ENCODE measurements at places on chromosomes 12 and 14.

- DNase-seq, result no peak
Observed at GRCh38 chr12:55654511-55655214, 18.0 kb downstream of the OR10P1 start.

DNA sequence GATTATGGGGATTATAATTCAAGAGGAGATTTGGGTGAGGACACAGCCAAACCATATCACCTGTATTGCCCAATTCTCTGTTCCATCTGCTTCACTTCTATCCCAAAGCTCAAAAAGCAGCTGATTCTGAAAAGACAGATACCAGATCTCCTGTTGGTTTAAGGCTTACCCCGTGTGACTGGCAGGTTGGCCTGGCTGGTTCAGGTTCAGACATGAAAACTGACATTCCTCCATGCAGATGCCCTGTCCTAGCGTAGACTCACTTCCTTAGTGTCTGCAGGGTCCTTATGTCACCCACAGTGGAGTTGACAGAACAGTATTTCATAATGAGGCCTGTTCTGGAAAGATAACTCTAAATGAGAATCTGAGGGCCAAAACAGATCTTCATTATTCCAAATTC lies 61.1 kb upstream of the FLRT2 start:
- DNase-seq, result no peak

DNA sequence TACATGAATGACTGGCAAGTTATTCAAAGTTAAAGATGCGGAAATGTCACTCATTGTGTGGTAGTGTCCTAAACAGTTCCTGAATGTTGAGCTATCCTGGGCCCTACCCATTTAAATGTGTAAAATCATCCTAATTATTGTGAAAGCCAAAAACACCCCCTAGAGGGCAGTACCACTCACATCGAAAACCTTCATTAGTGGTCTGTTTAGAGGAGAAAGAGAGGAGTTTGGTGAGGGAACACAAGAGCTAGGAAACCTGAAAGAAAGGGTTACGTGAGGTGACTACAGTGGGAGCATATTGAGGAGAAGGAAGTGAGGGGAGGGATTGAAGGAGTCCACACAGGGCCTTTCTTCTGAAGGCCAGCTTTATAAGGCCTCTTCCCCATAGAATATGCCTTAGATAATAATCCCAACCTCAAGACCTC lies 2.5 kb upstream of the TEP1 start:
- DNase-seq, result peak; percentile 71

DNA sequence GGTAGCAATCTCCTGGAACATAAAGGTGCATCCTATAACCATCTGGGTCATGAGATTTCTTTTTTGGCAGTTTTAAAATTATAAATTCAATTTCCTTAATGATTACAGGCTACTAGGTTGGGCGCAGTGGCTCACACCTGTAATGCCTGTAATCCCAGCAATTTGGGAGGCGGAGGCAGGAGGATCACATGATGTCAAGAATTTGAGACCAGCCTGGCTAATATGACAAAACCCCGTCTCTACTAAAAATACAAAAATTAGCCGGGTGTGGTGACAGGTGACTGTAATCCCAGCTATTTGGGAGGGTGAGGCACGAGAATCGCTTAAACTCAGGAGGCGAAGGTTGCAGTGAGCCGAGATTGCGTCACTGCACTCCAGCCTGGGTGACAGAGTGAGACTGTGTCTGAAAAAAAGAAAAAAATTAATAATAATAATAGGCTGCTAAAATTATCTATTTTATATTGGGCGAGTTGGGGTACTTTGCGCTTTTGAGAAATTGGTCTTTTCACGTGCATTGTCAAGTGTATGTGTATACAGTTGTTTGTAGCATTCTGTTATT lies 17.2 kb upstream of the ARF6 start:
- no peak for DNase-seq

DNA sequence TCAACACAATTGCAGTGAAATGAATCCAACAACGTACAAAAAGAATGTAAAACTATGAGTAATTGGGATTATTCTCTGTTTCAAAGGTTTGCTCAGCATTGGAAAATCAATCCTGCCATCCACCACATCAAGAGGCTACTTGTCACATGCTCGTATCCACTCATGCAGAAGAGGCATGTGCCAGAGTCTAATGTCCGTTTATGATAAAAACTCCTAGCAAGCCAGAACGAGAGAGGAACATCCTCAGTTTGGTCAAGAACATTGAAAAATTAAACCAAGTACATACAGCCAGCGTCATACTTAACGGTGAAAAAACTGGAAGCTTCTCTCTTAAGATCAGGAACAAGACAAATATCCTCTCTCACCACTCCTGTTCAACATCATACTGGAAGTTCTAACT lies 563.9 kb upstream of the TMEM132C start:
- DNase-seq, result no peak

- peak; percentile 18 for DNase-seq
Observed at GRCh38 chr12:122393817-122394216, 28.7 kb downstream of the CLIP1 start.

GRCh38 chr12:93164103-93164880 lies 213.4 kb upstream of the NUDT4 start:
- no peak for DNase-seq

GRCh38 chr14:46344327-46344937 lies 307.1 kb downstream of the RPL10L start:
- DNase-seq, result no peak

DNA sequence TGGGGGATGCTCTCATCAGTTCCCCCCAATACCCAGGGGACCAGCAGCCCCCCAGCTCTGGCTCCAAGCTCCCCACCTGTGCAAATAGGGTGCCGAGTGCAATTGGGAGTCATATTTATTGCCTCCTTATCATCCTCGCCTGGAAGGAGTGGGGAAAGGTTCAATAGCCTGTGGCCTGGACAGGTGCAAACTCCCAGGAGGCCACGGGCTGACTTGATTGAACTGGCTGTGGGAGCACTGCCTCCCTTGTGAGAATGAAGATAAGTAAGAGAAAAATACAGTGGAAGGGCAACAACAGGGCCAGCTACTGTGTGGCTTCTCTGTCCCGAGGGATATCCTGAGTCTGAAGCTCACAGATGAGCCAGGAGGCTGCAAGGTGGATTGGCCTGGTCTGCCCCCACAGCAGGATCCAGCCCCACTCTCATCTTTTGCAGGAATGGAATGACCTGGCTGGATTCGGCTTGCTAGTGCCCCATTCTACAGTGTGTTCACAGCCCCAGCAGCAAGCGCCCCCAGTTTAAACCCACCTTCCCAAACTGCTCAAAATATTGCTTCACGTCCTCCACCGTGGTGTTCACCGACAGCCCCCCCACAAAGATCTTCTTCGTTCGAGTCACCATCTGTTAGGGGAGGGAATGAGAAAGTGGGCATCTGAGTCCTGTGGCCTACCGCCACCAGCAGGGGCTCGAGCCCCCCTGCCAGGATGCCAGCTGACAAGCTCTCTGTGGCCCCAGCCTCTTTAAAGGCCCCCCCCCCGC lies 6.3 kb downstream of the MSI1 start:
- no peak for DNase-seq

GRCh38 chr14:24630087-24630871 lies 3.7 kb downstream of the GZMB start:
- DNase-seq, result no peak

DNA sequence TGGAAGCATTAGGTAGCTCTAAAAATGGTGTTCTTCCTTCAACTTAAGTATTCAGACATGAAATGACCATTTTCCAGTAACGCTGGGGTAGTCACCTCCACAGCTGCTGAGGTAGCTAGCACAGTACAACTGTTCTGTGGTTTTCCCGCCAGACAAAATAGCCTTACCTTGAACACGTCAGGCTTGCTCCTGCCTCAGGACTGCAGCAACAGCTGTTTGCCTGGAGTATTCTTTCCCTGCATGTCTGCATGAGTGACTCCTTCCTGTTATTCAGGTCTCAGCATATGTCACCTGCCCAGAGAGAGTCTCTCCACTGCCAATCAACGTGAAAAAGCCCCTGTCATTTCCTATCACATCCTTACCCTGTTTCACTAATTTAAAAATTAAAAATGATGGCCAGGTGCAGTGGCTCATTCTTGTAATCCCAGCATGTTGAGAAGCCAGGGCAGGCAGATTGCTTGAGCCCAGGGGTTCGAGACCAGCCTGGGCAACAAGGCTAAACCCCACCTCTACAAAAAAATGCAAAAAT lies 37.9 kb downstream of the WDR89 start:
- DNase-seq, result no peak

- DNase-seq, result no peak
Observed at GRCh38 chr14:30193845-30194501, 266.3 kb upstream of the PRKD1 start.

DNA sequence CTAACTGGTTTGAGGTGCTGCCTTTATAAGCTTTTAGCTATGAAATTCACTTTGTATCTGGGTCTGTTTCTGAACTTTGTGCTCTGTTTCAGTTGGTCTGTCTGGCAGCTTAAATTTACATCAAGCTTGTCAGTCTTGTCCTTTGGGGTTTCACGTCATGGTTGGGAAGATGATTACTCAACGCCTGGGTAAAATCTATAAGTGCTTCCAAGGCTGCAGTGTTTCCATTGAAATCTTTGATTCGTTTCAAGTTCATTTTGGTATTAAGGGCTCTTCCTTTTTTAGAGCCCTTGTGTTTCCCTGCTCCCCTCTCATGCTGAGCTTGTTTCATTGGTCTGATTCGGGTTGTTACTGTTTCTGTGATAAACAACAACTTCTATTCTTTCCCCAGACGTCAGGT lies 58.2 kb downstream of the FBXW8 start:
- no peak for DNase-seq

GRCh38 chr14:56274556-56274955 lies 156.3 kb downstream of the PELI2 start:
- DNase-seq, result no peak

GRCh38 chr12:46664761-46665287 lies 161.0 kb downstream of the SLC38A4 start:
- DNase-seq, result peak; percentile 9

GRCh38 chr12:59828521-59828920 lies 232.7 kb downstream of the SLC16A7 start:
- DNase-seq, result no peak

DNA sequence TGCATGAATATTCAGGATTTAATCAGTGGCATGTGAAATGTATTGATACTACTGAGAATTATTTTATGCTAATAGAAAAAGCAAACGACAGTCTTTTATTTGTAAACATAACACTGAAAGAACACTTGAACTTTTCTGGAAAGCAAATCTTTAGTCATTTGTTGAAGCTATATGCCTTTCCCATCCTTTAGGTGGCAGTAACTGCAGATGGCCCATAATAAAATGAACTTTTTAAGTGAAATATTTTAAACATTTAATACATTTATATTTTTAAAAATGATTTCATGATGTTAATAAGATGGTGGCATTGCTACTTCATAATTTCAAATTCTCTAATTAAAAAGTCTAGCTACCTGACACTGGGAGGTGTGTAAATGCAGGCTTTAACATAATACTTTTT lies 13.9 kb upstream of the KRR1 start:
- DNase-seq, result no peak

- no peak for DNase-seq
Observed at GRCh38 chr14:30757082-30757481, 117.3 kb upstream of the COCH start.

GRCh38 chr12:51382173-51382572 lies 9.0 kb downstream of the GALNT6 start:
- DNase-seq, result no peak

GRCh38 chr12:75779891-75780496 lies 251.6 kb downstream of the PHLDA1 start:
- DNase-seq, result no peak

GRCh38 chr12:12181511-12181910 lies 85.3 kb downstream of the LRP6 start:
- DNase-seq, result no peak

DNA sequence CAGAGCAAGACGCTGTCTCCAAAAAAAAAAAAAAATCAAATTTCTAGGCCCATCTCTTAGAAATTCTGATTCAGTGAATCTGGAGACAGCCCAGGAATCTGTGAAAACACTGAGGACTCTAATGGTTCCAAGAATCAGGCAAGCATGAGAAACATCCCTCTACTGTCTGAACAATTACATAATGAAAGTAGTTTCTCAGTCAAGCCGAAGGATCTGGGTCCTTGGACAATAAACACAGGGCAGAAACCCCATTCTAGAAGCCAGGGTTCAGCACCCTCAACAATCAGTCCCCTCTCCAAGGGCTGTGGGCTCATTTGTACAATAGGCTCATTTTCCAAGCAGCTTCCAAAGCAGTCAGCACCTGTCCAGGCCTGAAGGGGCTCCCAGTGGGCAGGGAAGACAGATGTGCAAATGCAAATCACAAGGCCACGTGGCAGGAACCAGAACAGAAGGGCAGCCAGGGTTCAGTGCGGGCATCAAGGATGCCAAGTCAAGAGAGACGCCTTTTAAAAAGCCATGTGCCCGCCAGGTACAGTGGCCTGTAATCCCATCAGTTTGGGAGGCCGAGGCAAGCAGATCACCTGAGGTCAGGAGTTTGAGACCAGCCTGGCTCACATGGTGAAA lies 96.1 kb downstream of the KSR2 start:
- no peak for DNase-seq

GRCh38 chr12:171743-172676 lies 41.9 kb downstream of the SLC6A12 start:
- no peak for DNase-seq

- no peak for DNase-seq
Observed at GRCh38 chr12:51087818-51088217, 4.4 kb upstream of the CSRNP2 start.

GRCh38 chr12:25417071-25417470 lies 136.0 kb downstream of the LMNTD1 start:
- DNase-seq, result no peak

DNA sequence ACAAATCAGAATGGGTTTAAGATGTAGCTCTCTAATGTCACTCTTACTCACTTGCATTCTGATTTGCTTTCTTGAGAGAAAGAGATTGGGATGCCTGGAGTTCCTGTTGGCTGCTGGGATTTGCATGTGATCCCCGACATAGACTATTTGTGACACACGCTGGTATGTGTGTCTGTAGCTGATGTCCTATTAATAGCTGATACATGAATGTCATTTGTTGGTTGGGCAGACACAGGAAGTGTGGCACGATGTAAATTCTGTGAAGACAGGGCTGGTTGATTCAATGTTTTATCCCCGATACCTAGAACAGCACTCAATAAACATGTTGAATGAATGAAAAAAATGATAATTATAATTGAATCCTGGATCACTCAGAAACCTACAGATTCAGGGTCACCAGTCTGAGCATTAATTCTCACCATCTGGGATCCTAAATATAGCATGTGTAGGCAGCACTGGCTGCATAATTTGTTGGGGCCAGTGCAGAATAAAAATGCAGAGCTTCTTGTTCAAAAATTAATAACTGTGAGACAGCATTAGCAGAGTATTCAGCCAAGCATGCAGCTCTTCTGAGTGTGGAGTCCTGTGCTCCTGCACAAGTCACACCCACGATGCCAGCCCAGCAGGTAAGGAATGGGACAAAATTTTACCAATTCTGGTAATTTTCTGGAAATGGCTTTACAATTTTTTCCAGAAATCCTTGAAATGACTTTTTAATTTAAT lies 35.5 kb upstream of the SOCS2 start:
- no peak for DNase-seq

DNA sequence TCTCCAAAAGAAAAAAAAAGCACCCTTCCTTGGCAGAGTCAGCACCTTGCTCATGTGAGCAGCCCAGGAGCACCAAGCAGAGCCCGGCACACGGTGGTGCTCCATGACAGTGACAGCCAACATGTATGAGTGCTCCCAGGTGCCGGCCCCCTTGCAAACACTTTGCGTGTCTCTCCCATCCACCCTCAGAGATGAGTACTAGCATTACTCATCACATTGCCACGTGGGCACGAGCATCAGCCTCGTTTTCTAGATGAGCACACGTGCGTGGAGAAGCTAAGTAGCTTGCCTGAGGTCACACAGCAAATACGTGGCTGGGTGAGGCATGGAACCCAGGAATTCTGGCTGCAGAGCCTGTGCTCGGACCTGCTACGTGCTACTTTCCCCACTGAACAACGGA lies 177.9 kb upstream of the PRMT8 start:
- DNase-seq, result no peak

- DNase-seq, result no peak
Observed at GRCh38 chr12:267581-268482, 5.2 kb upstream of the SLC6A13 start.

All from CD4-positive, alpha-beta T cell treated with Interleukin-1 beta for 1 hour (primary cell).